ENCODE measurements at places on chromosomes 16 and 17.

- no peak for DNase-seq
Measured at GRCh38 chr16:68969338-68969737, 126.0 kb downstream of the TANGO6 start.

- no peak for DNase-seq
Measured at GRCh38 chr17:72370819-72371218, 250.0 kb downstream of the SOX9 start.

GRCh38 chr16:49019081-49019633 is 262.5 kb downstream of the CBLN1 start:
- DNase-seq, result no peak

DNA sequence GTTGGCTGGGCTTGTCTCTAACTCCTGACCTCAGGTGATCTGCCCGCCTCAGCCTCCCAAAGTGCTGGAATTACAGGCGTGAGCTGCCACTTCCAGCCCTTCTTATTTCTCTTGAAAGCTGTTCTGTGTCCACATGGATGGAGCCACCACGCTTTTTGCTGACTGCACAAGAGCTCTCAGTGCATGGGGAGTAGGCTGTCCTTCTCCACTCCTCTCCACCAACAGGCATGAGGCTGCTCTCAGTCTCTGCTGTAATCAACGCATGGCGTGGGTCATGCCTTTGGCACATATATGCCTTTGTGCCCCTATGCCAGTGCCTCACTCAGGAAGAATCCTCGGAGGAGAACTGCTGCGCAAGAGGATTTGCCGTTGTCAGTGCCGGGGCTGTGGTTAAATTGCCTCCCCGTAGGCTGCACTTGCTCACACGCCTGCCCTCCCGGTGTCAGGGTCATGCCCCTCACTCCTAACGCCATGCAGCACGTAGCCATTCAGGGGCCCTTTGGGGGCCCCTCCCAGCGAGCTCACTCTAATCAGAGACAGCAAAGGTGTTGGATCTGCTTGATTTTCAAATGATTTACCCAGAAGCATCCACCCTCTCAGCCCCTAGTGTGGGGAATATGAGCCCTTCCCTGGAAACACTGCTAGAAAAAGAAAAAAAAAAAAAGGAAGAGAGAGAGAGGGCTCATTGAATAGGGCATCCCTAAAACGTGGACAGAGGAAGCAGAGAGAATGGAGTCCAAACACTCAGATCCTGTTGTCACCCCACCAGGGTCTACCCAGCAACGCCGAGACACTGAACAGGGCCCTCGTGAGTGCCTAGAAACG is 47.5 kb upstream of the ZCCHC14 start:
- no peak for DNase-seq

- no peak for DNase-seq
Measured at GRCh38 chr16:28237754-28238357, 26.1 kb upstream of the XPO6 start.

GRCh38 chr16:85881436-85881835 is 17.5 kb upstream of the IRF8 start:
- no peak for DNase-seq

- DNase-seq, result no peak
Measured at GRCh38 chr17:1742371-1743087, at the start of gene SERPINF2. Gene SERPINF2 (plus strand): TSS chr17:1742871. CDS start chr17:1744996, 2,125 bp downstream.

DNA sequence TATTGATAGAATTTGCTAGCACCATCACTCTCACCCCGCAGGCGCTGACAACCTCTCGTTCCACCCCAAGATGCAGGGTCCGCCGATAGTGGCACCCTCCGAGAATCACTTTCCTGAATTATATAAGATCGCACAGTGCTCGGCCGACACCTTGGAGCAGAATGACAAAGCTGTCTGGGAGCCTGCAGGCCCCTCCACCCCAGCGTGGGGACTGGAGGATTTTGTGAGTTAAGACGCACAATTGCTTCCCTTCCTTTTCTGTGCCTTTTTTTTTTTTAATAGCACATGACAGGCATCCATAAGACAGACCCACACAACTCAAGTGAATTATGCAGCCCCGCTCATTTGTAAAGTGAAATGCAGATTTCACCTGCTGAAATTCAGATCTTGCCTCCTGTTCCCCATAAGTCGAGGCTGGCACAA is 155.3 kb downstream of the C16orf78 start:
- DNase-seq, result no peak

DNA sequence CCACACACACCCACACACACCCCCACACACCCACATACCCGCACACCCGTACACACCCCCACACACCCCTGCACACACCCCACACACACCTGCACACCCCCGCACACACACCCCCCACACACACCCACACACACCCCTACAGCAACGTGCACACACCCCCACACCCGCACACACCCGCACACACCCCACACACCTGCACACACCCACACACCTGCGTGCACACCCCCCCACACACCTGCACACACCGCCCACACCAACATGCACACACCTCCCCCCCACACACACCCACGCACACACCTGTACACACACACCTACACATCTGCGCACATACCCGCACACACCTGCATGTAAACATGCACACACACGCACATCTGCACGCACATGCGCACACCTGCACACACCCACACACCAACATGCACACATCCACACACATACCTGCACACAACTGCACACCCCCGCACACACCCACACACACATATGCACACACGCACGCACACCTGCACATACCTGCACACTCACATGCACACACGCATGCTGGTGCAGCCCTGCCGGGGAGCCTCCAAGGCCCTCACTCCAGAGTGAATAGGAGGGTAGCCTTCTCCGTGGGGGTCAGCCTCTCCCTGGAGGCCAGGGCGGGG is 7.5 kb downstream of the ASPSCR1 start:
- peak; percentile 38 for DNase-seq

GRCh38 chr16:5025171-5025632 is 8.5 kb downstream of the NAGPA start:
- no peak for DNase-seq

DNA sequence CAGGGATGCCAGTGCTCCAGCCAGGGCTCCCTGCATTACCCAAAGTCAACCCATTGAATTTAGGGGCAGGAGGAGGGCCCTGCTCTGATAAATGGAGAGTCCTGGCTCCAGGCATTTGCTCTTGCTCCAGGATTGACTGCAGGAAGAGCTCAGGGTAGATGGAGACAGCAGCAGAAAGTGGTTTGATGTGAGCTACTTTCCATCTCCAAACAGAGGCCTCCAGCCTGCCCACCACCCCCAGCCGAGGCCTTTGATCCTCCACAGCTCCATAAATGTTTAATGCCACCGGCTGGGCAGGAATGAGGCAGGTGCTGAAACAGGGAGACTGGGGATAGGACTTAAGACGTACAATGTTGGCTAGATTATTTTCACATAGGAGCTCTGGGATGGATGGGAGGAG is 4.3 kb upstream of the SEZ6 start:
- no peak for DNase-seq

DNA sequence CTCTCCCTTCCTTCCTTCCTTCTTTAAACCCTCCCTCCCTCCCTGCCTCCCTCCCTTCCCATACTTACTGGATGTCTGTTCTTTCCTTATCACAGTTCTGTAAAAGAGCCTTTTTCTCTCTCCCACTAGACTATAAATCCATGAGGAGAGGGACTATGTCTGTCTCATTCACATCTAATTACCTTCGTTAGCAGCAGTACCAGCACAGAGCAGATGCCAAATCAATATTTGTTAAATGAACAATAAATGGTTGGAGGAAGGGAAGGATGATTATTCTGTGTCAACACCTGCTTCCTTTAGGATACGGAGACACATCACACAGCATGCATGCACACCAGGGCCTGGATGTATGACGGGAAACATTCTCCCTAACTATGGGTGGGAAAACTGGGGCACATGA is 94.2 kb downstream of the DNAH3 start:
- no peak for DNase-seq

DNA sequence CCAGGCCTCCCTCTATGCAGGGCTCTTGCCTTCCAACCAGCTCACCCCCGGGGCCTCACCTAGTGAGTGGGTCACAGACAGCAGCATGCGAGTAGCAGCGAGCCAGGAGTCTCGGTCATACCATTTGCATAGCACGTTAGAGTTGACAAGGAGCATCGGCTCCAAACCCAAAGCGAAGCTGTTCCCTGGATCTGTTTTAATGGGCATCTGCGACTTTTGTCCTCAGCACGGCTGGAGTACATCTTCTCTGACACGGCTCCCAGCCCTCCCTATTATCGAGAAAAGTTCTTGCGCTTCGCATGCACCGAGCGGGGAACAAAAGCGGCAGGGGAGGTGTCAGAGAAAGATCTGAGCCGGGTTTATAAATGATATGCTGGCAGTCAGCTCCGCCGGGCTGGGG is 253.3 kb downstream of the MAF start:
- no peak for DNase-seq

All from upper lobe of left lung (tissue), 6 donors.